ENCODE measurements at places on chromosomes 16 and 17.

DNA sequence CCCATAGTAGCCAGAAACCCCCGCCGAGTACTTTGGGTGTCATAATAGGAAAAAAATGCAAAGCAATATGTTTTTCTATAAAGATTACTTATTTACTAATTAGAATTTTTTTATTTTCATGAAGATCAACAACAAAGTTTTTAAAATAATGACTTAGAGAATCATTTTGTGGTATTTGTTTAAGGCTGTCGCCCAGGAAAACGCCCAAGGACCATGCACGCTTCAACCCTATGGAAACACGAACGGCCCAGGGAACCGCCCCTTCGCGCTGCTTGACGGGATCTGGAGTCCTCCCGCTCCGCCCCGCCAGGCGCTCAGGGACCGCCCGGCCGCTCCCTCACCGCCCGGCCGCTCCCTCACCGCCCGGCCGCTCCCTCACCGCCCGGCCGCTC is 408 bp upstream of the KPNA2 start:
- peak; percentile 83 for DNase-seq

GRCh38 chr17:61863801-61864126 is 436 bp upstream of the BRIP1 start:
- DNase-seq, result no peak

- no peak for DNase-seq
Measured at GRCh38 chr16:4846503-4846900, 586 bp downstream of the GLYR1 start.

DNA sequence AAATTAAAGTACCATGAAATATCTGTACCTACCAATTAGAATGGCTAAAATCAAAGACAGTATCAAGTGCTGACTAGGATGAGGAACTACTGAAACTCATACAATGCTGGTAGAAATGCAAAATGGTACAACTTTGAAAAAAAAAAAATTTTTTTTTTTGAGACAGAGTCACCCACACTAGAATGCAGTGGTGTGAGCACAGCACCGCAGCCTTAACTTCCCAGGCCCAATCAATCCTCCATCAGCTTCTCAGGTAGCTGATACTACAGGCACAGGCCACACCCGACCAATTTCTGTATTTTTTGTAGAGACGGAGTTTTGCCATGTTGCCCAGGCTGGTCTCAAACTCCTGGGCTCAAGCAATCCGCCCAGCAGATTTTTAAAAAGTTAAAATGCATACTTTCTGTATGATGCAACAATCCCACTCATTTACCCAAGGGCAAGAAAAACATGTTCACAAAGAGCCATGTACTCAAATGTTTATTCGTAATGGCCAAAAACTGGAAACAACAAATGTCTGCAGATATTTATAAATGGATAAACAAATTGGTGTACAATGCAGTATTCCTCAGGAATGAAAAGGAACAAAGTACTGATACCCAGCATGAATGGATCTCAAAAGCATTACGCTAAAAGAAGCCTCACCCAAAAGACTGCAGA is 8.7 kb downstream of the SMURF2 start:
- no peak for DNase-seq

GRCh38 chr17:2892305-2892971 is 96.2 kb downstream of the RAP1GAP2 start:
- no peak for DNase-seq

GRCh38 chr17:37180376-37180775 is 195.4 kb upstream of the C17orf78 start:
- no peak for DNase-seq

DNA sequence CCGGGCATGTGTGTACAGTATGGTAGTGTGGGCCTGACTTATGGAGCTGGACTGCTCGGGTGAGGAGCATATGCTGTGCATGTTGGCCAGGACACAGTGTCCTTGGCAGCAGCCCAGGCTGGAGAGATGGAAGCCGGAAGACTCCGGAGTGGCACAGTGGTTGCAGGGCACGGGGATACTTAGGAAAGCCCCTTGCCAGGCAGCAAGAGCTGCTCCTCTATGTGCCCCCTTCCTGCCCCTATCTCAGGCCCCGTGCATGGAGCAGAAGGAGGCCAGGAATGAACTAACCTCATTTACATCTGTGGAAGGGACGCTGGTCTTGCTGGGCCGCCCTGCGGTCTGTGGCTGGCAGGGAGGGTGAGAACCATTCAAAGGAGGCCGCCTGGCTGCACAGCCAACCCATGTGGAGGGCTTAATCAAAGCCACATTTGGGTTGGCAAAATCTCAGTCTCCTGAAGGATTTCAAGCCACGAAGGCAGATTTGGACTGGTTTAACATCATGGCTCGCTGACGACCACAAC is 32.2 kb upstream of the RCVRN start:
- DNase-seq, result no peak

GRCh38 chr16:12304861-12305596 is 328.5 kb downstream of the SNX29 start:
- DNase-seq, result no peak
